Esophagus squamous epithelium (tissue), 5 donors: ENCODE measurements at places on chromosomes 1 and 21.

GRCh38 chr1:8241417-8242014 lies 76.4 kb upstream of the SLC45A1 start:
- DNase-seq: no peak

DNA sequence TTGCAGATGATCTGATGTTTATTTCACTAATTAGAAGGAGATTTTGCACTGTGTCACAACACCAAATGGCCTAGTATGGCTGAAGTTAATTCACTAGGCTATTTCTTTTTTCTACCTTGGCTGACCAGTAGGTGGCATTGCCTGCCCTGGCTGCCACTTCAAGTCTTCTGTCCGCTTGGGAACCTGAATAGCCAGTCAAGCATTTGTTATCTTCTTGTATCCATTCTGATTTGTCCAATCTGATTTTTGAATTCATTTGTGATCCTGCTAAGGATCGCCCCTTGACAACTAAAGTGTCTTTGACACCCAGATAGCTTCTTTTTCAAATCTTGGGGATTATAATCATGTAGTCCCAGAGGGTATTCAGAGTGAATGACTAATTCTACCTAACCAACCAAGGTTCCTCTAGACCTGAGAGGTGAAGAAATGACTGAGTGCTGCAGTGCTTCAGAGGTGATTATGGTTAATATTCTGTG lies 99.4 kb downstream of the GIPC2 start:
- DNase-seq: no peak

DNA sequence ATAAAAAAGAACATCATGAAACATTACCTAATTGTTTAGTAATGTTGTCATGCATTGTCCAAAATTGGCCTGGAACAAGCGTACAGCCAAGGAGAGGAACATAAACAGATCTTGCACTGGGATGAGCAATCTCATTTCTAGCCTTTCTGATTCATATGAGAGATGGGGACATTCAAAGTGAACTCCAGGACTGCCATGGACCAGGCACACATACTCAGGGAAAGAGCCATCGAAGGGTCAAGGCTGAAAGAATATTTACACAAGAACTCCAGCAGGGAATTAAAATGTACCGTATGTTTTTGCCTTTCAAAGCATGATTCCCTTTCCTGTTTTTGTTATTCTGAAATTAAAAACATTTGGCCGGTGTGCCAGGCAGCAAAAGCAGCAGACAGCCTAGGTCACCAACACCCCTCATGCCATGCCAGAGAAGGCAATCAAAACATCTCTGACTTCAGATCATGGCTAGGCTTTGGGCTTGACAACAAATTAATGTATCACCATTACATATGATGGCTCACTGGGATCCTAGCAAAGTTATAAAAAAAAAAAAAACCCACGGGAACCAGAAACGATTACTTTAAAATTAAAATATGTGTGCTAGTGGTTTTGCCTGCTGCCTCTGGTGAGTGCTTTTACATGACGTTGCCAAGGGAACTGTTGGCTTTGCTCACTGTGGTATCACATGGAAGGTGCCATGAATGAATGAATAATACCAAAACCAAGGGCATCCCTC lies 159.8 kb downstream of the TGFBR3 start:
- no peak for DNase-seq

DNA sequence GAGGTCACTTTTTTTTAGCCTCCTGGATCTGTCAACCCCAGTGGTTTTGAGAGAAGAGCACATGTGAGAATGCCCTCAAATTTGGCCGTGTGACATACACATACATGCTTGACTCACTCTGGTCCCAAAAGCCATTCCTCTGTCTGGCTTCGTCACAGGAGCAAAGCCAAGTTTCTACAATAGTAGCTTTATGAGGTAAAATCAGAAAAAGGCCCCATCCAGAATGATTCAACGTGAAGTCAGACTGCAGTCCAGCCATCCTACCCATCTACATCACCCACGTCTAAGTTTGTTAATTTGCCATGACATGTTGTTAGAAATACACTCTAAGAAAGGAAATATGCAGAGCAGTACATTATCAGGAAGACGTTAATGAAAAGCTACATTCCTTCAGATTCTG lies 245.2 kb downstream of the SDCCAG8 start:
- no peak for DNase-seq

DNA sequence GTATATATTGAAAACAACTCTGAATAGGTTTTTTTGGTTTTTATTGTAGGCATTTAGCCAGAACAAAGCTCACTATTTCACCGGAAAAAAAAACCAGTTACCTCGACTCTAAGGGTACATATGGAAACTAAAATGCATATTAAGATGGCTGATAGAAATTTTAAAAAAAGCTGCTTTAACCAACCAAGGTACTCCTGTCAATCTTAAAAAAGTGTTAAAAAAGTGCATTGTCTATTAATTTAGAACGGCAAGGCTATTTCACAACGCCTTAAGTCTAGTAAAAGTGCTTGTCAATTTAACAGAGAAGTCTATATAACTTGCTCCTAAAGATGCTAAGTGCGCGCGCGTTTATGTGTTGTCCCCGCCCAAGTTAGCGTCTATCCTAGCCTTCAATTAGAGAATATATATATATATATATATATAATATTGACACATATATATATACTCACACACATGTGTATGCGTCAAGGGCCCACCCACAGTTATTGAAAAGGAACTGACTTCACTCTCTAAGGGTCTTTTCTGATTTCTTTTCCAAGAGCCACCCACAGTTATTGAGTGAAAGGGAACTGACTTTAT lies 934 bp downstream of the ASPM start:
- DNase-seq: no peak

GRCh38 chr1:41766041-41766440 lies 152.7 kb downstream of the HIVEP3 start:
- DNase-seq: no peak
